ENCODE measurements at places on chromosomes 3 and 15.

DNA sequence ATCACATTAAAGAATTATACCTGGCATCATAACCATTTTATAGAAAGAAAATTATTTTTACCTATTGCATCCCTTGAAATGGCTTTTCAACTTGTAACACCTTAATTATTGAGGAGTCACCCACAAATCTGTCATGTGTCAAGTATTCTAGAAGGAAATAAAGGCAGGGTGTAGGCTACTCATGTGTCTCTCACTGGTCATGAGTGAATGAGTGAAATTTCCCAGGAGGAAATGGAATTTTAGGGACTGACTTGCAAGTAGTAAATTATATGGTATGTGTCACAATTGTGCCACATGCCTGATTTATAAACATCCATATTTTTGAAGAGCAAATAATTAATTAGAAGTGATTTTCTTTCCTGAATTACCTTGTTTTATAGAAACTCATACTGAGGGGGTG, 310.5 kb upstream of the ADAMTS9 start:
- DNase-seq = no peak

GRCh38 chr15:51550841-51551240, 71.7 kb downstream of the DMXL2 start:
- no peak for DNase-seq

- no peak for DNase-seq
Measured at GRCh38 chr3:10669490-10670048, 146.5 kb upstream of the SLC6A11 start.

- no peak for DNase-seq
Measured at GRCh38 chr15:57322602-57323250, 53.6 kb upstream of the CGNL1 start.

DNA sequence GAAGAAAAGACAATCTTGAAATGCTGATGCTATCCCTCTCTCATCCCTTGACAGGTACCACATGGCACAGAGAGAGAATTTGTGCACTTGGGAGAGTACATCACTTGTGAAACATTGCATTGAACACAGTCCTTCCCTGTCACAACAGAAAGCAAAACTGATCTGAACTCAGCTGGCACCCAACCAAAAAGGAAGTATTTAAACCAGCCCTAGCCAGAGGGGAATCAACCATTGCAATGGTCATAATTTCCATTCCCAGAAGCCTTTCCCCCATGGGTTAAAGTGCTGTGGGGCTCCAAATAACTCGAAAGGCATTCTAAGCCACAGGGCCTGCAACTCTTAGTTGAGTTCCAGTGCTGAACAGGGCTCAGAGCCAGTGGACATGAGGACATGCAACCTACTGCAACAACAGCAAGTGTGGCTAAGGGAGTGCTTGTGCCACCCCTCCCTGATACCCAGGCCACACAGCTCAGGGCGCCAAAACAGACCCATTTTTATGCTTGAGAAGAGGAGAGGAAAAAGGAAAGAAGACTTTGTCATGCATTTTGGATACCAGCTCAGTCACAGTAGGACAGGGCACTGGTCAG, 530.8 kb upstream of the BCHE start:
- no peak for DNase-seq

GRCh38 chr3:185152410-185153170, at the start of gene C3orf70:
C3orf70 (minus strand) TSS chr3:185153060; CDS start chr3:185152823, 237 bp downstream.
- peak; percentile 25 for DNase-seq

GRCh38 chr3:14570864-14571263, 30.7 kb upstream of the GRIP2 start:
- DNase-seq = no peak

DNA sequence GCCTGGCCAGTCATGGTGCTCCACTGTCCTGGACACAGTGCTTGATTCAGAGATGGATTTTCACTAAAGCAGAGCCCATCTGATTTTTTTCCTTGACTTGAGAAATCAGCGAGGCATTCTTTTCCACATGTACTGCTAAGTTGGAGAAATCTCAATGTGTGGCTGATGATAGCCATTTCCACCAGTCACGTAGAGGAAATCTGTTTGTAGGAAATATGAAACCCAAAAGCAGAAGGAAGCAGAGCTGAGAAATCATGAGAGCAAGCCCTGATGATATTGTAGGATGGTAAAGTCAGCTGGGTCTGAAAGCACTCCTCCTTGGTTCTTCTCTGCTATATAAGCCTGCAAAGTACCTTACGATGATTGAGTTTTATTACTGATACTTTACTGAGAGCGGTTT, 1233.4 kb downstream of the ROBO2 start:
- no peak for DNase-seq

DNA sequence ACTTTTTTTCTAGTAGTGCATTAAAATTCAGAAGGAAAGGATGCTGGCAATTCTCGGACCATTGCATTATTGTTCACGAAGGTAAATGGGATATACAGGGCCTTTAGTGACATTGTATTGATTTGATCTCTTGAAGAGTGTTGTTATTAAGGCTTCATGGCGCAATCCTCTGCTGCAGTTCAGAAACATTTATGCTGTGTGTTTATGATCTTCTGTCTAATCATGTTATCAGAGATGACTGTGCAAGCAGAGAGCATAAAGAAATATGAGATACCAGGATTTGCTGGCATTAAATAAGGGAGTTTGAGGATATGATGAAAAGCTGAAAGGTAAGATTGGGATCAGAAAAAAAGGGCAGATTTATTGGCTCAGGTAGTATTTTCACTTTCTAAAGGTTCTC, 180.6 kb downstream of the EPHA6 start:
- DNase-seq = no peak

DNA sequence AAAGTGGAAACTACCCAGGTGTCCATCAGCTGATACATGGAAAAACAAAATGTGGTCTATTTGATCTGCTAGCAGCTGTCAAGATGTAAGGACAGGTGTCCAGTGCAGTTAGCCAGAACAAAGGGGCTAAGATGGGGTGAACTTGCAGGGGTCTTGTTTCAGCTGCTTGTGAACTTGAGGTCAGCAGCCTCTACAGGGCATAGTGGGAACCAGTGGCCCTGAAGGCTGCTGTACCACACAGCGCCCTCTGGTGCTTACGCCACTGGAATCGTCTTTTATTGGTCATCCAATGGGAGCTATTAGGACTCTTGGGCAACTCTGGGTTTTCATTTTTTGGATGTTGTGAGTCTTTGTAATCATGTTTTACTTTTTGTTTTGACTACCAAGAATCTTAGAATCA, 62.2 kb upstream of the CTSH start:
- no peak for DNase-seq

DNA sequence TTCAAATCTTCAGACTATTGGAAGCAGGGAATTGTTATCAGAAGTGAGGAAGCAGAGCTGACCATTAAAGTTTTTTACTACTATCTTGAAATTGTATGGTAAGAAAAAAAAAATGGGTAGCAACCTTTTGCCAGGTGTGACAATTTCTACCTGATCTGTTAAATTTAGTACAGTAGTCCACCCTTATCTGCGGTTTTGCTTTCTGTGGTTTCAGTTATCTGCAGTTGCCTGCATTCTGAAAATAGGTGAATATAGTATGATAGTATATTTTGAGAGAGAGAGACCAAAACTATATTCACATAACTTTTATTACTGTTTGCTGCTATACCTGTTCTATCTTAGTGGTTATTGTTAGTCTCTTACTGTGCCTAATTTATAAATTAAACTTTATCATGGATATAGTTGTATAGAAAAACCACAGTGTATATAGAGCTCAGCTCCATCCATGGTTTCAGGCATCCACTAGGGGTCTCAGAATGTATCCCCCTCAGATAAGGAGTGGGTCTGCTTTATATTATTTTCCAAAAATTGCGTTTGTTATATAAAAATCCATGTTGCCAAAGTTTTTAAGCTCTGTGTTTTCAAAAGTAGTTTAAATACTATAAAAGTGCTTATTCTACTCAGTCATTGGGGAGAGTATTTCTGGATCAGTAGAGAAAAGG, 69.9 kb downstream of the PTPRG start:
- DNase-seq = no peak

GRCh38 chr3:141792495-141792894, 29.3 kb downstream of the GRK7 start:
- DNase-seq = no peak

- DNase-seq = no peak
Measured at GRCh38 chr3:105539897-105540296, 173.2 kb downstream of the ALCAM start.

- DNase-seq = peak; percentile 7
Measured at GRCh38 chr3:54538346-54538745, 389.5 kb downstream of the LRTM1 start.

DNA sequence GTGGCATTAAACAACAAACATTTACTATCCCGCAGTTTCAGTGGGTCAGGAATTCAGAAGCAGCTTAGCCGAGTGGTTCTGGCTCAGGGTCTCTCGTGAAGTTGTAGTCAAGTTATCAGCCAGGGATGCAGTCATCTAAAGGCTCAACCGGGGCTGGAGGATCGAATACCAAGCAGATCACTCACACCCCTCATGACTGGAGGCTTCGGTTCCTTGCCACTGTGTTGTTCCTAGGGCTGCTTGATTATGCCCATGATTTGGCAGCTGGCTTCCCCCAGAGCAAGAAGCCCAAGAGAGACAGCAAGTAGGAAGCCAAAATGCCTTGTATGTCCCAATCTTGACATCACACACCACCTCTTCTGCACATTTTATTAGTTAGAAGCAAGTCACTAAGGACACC, 33.9 kb upstream of the CDCP1 start:
- DNase-seq = peak; percentile 59

- peak; percentile 51 for DNase-seq
Measured at GRCh38 chr3:33194303-33194702, 24.3 kb downstream of the SUSD5 start.

GRCh38 chr3:57852896-57853295, 96.8 kb downstream of the SLMAP start:
- peak; percentile 12 for DNase-seq

GRCh38 chr15:70538278-70538677, 225.1 kb downstream of the UACA start:
- no peak for DNase-seq

DNA sequence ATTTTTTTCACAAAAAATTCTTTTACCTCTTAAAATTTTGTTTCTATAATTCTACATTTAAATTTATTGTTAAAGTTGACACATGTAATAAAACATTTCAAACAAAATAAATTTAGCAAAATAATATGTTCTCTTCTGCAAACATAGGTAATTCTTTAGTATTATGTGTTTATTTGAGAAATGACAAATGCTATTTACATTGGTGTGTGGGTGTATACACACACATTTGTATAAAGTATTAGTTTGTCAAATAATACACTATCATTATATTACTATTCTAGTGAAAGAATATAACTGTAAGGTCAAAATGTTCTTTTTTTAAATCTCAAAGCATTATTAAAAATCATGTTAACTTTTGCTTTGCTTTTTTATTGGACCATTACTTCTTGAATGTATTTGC, 1370.6 kb downstream of the SI start:
- DNase-seq = no peak

Measured in mammary epithelial cell (primary cell).